ENCODE measurements at places on chromosomes 4 and X. TPM values are rescaled to one million over a fixed set of nuclear protein-coding genes. Genes with fewer than 3 reads are reported as not detected.

Gene CLCN4
- polyA plus RNA-seq = not detected

Gene MAD2L1
- 9.3 TPM for polyA plus RNA-seq

Gene LDB2
- polyA plus RNA-seq = 15.8 TPM

Gene GCNA
- 0.63 TPM for polyA plus RNA-seq

Gene ABCE1
- polyA plus RNA-seq = 34.0 TPM

Gene ERAS
- not detected for polyA plus RNA-seq

Gene RBM41
- polyA plus RNA-seq = 7.7 TPM

Gene CD40LG
- 0.63 TPM for polyA plus RNA-seq

Gene EMCN
- not detected for polyA plus RNA-seq

Gene STK32B
- not detected for polyA plus RNA-seq

Gene ADRA2C
- not detected for polyA plus RNA-seq

Gene C4orf46
- polyA plus RNA-seq = 4.4 TPM

Gene RASGEF1B
- 11.2 TPM for polyA plus RNA-seq

Gene FAM47E
- not detected for polyA plus RNA-seq

Gene CXorf38
- 51.3 TPM for polyA plus RNA-seq

DNA sequence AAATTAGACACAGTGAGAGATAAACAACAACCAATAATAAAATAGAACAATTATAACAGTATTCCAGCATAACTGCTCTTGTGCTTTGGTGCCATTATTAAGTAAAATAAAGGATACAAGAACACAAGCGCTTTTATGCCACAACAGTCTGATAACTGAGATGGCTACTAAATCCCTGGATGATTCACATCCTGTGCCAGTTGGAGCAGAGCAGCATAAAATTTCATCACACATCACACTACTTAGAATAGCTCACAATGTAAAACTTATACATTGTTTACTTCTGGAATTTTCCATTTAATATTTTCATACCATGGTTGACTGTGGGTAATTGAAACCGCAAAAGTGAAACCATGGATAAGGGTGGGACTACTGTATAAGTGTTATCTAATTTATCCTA lies 399.9 kb upstream of the CNKSR2 start:
- DNase-seq = no peak

- no peak for DNase-seq
Measured at GRCh38 chr4:36533944-36534343, 252.5 kb downstream of the DTHD1 start.

DNA sequence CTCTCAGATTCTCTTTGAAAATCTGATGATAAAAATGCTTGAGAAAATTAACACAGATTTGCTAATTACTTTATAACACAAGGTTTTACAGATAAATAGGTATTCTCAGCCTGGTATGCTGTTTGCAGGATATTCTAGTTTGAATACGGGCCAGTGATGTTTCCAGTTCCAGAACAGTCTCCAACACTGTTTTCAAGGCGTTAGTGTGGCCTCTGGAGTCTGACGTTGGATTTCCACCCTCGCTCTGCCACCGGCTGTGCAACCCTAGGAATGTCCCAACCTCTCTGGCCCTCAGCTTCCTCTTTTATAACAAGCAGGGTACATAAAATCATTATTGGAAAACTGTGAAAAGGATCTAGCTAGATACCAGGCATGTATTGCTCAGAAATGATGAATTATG lies 23.8 kb upstream of the CYP4V2 start:
- DNase-seq = no peak

- DNase-seq = no peak
Measured at GRCh38 chrX:134533352-134533751, 73.4 kb downstream of the HPRT1 start.

DNA sequence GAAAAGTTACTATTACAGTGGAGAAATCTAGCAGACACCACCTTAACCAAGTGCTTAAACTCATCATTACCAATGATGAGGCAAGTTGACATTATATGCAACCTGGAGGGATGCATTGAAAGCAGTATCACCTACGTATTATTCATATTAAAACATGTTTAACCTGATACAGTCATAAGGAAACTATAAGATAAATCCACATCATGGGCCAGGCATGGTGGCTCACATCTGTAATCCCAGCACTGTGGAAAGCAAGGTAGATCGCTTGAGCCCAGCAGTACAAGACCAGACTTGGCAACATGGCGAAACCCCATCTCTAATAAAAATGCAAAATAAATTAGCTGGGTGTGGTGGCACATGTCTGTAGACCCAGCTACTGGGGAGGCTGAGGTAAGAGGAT lies 22.3 kb upstream of the INTU start:
- no peak for DNase-seq

- no peak for DNase-seq
Measured at GRCh38 chr4:16692046-16692445, 206.4 kb downstream of the LDB2 start.

- DNase-seq = no peak
Measured at GRCh38 chrX:6666624-6667023, 131.7 kb upstream of the VCX3A start.

- DNase-seq = no peak
Measured at GRCh38 chr4:161546902-161547301, 616.9 kb downstream of the FSTL5 start.

- DNase-seq = no peak
Measured at GRCh38 chr4:6734165-6734786, 18.3 kb downstream of the BLOC1S4 start.

GRCh38 chrX:6299724-6300123 lies 71.1 kb upstream of the NLGN4X start:
- DNase-seq = no peak

GRCh38 chr4:119244832-119245231 lies 32.3 kb downstream of the USP53 start:
- DNase-seq = no peak

- DNase-seq = no peak
Measured at GRCh38 chr4:42678512-42678911, 21.6 kb upstream of the ATP8A1 start.

DNA sequence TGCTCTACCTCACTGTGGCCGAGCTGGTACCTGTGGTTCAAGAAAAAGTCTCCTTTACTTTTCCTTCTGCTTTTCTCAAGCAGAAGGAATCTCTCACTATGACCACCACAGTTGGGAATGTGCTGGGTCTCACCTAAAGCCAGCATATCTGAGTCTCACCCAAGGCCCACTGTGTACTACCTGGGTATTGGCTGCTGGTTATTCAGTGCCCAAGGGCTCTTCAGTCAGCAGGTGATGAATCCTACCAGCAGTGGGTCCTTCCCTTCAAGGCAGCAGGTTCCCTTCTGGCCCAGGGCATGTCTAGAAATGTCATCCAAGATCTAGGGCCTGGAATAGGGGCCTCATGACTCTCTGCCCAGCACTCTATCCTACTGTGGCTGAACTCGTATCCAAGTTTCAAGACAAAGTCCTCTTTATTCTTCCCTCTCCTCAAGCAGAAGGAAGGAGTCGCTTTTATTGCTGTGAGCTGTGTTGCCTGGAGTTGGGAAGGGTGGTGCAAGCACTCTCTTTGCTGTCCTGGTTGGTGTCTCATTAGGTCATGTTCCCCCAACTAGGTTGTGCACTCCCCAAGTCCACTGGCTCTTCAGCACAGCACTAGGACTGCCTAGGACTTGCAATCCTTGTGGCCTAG lies 6.1 kb downstream of the CXCL10 start:
- no peak for DNase-seq

DNA sequence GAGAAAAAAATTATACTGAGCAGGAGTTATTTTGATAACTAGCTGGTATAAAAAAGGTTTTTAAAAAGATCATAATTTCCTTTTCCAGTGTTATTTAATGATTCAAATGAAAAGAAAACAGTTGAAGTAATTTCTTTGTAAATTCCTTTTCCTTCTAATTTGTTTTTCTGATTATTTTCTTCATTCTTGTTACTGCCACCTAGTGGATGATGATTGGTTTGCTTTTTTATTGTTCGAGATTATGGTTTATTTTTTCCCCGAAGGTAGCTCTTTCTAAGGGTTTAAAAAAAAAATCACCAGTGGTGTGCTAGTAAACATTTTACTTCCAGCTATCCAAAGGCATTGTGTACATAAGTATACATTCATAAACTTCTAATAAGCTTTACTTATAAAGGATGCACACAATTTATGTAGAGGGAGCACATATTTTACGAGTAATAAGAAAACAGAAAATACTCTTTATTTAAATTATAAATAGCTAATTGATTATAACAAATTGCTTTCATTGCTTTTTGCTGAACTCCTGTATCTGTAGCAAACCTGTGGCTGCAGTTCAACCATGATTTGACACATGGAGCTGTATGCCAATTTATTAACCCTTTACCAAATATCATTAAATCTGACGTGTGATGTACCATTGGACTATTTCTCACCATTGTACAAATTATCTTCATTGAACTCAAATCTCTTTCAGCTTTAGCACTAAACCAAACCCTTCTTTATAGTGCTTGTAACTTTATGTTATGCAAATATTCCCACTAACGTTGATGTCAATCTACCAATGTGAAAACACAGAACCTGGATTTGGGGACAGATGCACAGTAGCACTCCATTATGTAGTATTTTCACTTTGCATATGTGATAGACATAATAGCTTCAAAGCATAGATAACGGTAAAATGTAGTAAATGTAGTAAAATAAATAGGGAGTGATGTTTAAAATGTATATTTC lies 97.8 kb upstream of the ANK2 start:
- DNase-seq = no peak

- no peak for DNase-seq
Measured at GRCh38 chr4:169397762-169398161, 127.0 kb upstream of the SH3RF1 start.

DNA sequence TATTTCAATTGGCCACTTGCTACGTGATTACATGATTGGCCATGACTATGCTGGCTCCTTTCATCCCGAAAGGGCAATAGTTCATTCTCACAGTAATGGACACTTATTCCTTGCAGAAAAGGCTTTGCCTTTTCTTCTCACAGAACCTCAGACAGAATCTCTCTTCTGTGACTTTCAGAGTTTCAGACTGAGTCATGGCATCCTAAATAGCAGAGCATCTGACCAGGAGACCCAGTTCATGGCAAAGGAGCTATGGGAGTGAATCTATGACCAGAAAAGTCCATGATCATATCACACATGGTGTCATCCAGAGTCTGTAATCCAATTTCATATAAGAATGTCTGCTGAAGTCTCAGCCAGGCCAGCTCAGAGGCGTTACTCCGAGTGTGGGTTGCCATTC lies 263.3 kb upstream of the CLNK start:
- no peak for DNase-seq

DNA sequence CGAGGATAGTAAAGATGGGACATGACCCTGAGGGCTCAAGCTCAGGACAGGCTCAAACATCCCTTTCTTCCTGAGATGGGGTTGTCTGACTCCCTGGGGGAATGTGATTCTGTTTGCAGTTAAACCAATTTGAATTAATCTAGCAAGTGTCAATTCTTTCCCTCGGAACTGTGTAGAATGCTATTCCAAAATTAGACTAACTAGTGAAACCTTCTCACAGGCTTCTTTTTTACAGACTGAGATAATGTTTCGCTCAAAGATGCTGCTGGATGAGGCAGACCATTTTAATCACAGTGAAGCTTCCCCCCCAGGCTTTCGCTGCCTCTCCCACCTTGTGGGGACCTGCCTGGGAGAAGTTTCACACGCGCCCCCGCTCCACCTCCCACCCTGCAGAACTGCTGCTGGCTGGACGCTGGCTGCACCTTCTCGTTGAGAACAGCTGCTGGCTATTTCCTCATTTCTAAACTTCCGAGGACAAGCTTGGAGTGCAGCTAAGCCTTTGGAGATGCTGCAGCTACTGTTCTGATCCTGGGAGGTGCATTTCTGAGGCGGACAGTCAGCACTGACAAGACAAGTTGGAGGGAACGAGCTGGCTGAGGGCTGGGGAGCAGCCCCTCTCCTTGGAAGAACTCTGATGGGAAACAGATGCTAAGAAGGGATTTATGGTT lies 297.8 kb downstream of the RAPGEF2 start:
- no peak for DNase-seq

- no peak for DNase-seq
Measured at GRCh38 chrX:107484002-107484726, 34.7 kb downstream of the FRMPD3 start.

DNA sequence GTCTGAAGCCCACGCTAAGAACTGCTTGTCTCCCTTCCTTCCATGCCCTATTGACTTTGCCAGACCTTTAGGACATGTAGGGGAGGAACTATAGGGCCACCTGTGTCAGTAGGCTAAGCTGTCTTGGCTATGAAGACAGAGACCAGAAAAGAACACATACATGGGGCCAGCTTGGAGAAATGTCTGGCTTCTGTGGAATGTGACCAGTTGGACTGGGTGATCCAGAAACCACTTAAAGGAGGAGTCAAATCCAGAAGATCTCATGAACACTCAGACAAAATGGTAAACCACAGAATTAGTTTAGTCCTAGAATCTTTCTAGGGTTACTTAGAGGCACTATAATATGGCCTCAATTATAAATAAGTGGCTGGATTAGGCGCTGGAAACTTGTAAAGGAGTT lies 42.0 kb downstream of the PHKA2 start:
- no peak for DNase-seq

GRCh38 chrX:43899878-43900815 lies 17.9 kb upstream of the MAOB start:
- DNase-seq = no peak

GRCh38 chr4:98248934-98249333 lies 12.2 kb upstream of the RAP1GDS1 start:
- no peak for DNase-seq

- peak; percentile 2 for DNase-seq
Measured at GRCh38 chr4:27084685-27085361, 224.2 kb downstream of the STIM2 start.

GRCh38 chrX:109862433-109862832 lies 129.4 kb upstream of the ACSL4 start:
- no peak for DNase-seq

DNA sequence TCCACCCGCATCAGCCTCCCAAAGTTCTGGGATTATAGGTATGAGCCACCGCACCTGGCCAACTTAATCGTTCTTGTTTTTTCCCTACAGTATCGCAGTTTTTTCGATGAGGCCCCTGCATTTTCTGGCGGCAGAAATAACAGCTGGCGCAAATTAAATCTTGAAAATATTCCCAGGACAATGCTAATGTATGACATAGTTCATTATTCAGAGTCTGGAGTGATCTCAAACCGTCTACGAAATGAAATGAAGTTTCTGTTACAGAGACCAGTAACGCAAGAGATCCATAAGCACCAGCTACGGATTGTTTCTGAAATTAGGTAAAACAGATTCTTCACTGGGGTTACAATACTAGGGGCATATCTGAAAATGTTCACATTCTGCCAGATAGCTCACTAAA lies 27.3 kb downstream of the CXorf58 start:
- DNase-seq = no peak

- DNase-seq = no peak
Measured at GRCh38 chrX:148499638-148500422, 587 bp upstream of the AFF2 start.

DNA sequence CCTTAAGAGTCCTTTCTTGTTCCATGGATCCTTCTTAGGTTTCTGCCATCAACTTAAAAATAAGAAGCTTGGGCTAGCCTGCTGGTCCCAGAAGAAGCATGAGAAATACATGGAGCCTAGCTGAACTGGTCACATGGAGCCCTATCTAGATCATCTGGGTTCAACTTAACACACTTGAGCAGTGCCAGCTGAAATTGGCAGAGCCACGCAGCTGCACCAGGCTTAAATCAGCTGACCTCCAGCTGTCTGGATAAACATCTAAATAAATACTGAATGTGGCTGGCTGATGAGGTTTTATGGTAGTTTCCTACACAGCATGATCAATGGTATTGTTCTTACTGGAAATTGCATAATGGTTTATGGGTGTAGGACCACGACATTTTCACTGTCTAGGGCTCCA lies 598.4 kb upstream of the FAM241A start:
- no peak for DNase-seq

- no peak for DNase-seq
Measured at GRCh38 chr4:7788694-7789425, 150.8 kb downstream of the AFAP1 start.

- no peak for DNase-seq
Measured at GRCh38 chrX:40127052-40127451, 29.3 kb upstream of the BCOR start.

GRCh38 chr4:182839256-182839655 lies 77.9 kb downstream of the DCTD start:
- DNase-seq = no peak

Data from immature natural killer cell (primary cell).